Stimulated activated naive CD4-positive, alpha-beta T cell (primary cell): ENCODE measurements at places on chromosomes 16 and 17.

DNA sequence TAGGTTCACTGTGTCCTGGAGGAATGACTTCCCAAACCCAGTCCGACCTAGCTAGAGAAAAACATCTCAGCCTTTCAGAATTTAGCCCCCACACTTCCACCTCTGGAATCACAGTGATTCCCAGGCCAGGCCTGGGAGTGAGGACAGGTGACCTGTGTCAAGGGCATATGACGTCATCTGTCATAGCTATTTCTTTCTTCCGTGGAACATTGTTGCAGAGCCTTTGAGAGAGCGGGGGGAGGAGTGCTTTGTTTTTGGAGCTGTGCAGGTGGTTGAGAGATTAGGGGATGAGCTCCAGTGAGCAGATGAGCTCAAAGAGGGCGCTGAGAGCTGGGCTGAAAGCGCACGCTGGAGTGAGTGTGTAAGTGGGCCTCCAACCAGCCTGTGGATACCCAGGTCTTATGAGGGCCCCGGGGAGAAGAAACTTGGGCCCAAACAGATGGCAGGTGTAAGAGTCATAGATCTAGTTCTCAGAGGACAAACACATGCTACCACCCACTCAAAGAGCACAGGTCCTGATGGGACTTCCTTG is 344.8 kb downstream of the SNX29 start:
- no peak for DNase-seq

- no peak for DNase-seq
Measured at GRCh38 chr17:48543854-48544348, 1.0 kb downstream of the HOXB2 start.

DNA sequence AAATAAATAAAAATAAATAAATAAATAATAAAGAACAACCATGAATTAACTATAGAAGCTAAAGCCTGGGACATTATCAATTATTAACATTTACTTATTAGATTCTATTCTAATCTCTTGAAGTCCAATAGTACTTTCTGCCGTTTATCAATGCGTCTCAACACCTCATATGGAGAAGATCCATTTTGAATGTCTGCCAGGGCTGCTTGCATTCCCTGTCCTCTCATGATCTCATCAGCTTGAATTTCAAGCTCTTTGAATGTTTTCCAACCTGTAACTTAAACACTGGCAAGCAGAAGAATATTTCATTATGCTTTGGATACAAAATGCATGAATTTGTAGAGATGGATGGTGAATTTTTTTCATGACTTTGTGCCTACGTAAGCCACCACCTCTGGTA is 191.9 kb upstream of the ANKFN1 start:
- no peak for DNase-seq

DNA sequence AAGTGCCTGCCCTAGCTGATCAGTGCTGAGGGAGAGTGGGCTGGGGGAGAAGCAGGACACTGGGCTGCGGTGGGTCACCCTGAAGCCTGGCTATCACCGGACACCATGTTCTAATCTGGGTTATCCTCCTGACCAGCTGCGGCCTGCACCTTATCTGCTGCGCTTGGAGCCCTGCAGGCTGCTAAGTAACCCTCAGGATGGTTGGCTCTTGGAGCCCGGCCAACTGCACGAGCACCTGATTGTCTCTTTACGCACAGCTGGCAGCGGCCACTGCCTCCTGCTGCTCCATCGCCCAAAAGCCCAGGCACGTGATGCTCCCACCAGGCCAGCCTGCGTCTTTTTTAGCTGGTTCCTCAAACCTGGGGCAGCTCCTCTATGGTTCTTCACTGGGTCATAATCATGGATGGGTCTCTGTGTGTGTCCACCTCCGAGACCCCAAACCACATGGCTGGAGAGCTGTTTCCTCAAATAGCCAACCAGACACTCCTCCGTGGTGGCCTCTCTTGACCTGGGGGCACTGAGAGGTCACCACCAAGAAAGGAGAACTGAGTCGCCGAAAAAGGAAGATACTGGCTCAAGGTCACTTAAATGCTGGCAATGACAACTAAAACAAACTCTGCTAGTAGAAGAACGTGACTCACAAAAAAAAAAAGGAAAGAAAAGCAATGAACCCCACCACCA is 21.7 kb downstream of the SPHK1 start:
- no peak for DNase-seq

GRCh38 chr17:31559584-31560501 is 168.4 kb downstream of the RAB11FIP4 start:
- DNase-seq: no peak
